A172 (cell line): ENCODE measurements at places on chromosomes 7 and 10. TPM values are rescaled to one million over a fixed set of nuclear protein-coding genes. Genes with fewer than 3 reads are reported as not detected.

Gene DPCD
- total RNA-seq = 83.0 and 92.8 TPM in 2 replicates

Gene CADPS2
- 3.4 and 3.7 TPM in 2 replicates for total RNA-seq

Gene CFAP69
- total RNA-seq = 2.1 and 5.1 TPM in 2 replicates

Gene FAM221A
- total RNA-seq = 14.2 and 16.6 TPM in 2 replicates

Gene OR2A5
- total RNA-seq = not detected in 2 replicates

Gene MCM10
- total RNA-seq = 33.6 and 34.4 TPM in 2 replicates

Gene NKX1-2
- 0.22 TPM in 1 of 2 replicates, not detected in the other for total RNA-seq

Gene TMEM270
- 0.52 and 1.7 TPM in 2 replicates for total RNA-seq

Gene GIMAP1
- total RNA-seq = not detected in 2 replicates

Gene LCOR
- 15.4 and 15.8 TPM in 2 replicates for total RNA-seq

DNA sequence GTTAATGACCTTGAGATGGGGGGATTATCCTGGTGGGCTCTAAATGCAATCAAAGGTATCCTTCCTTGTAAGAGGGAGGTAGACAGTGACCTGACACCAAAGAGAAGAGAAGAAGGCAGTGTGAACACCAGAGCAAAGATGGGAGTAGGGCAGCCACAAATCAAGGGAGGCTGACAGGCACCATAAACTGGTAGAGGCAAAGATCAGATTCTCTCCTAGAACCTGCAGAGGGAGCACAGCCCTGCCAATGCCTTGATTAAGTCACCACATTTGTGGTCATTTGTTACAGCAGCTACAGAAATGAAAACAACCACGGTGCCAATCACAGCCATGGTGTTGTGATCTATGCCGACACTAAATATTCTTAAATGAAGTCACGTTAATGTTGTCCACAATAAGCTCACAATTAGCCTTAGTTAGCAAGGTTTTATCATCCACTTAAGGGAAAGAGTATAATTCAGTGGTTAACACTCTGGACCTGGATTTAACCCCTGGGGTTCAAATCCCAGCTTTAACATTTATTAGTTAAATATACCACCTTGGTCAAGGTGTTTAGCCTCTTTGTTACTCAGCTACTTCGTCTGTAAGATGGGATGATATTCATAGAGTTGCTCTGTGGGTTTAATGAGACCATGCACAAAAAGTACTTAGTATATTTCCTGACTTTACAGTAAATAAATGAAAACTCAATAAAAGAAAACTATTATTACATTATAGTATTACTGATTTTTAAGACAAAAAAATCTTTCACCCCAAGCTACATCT is 70.8 kb downstream of the SGMS1 start:
- DNase-seq = peak; percentile 13

GRCh38 chr7:71770269-71770907 is 638.4 kb downstream of the GALNT17 start:
- DNase-seq = no peak

GRCh38 chr10:135601-136464 is 578 bp downstream of the ZMYND11 start:
- DNase-seq = peak; percentile 33

GRCh38 chr7:45414226-45414625 is 159.9 kb upstream of the ADCY1 start:
- no peak for DNase-seq

GRCh38 chr7:45710271-45711160 is 136.3 kb downstream of the ADCY1 start:
- no peak for DNase-seq

DNA sequence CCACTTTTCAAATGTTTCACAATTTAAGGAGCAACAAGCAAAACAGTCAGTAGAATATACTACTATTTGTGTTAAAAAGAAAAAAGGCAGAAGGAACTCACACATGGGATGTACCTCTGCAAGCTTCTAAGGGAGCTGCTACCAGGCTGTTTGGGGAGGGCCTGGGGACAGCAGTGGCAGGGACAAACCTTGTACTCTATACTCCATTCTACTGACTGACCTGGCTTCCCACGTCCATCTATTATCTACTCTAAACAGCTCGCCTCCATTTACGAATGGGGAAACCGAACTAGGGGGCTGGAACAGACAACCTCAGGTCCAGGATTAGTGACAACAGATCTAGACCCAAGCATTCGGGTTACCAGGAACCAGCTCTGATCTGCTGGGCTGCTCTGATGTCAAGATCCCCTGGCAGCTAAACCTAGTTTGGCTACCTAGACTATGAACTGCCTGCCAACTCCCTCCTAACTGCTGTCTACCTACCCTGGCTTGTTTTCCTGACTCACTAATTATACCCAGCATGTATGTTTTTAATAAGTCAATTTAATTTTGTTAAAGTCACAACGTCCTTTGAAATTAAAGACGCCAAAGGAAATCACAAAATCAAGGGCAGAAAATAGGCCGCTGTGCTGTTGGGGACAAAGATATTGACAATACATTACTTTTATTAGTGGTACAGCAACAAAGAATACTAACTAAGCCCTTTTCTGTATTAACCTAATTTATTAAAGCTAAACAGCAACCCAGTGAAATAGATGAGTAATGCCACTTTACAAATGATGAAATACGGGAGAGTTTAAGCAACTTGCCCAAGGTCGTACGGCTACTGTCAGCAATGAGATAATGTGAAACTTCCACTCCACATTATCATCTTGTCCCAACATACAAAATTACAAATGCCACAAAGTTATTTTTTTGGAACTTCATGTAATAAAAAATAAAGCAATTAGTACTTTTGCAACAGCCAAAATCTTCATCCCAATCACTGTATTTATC is 5.3 kb downstream of the PSAP start:
- DNase-seq = no peak

DNA sequence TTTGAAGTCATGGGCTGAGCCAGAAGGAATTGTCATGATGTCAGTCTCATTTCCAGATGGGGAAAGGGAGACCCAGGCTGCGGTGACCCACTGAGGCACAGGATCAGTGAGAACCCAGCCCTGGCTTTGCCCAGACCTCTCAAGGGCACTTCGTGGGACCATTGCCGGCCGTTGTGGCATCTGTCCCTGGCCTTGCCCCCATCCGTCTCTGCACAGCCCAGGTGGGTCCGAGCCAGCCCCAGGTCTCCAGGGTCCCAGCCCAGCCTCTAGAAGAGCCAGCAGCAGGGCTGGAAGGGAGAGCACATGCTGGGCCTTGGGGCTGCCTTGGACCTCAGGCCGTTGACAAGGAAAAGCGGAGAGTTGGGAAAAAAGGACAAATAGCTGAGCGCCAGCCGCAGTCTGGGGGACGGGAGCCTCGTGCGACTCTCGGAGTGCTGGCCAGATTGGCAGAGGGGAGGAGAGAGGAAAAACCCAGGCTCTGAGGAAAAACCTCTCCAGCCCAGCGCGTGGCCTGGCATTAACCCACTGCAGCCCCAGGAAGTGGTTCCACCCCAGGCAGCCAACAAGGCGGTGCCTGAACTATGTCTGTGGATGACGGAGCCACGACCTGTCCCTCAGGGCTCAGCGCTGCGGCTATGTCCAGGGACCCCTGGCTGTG is 30.2 kb downstream of the GRIFIN start:
- DNase-seq = no peak

DNA sequence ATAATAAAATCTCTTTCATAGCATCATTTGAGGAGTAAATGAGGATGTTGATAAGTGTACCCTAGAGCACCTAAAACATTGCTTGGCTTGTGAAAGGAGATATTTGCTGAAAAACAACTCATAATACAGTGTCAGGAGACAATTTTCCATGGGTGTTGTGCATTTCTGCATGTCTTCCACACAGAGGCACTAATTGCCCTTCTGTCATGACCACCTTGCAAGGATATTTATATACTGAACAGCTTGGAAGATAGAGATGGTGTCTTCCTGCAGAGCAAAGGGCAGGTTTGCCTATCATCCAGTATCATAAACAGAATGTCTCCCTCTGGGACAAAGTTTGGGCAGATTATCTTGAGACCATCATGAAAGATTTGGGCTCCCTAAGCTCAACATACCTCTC is 495.2 kb upstream of the LRRN3 start:
- DNase-seq = no peak

GRCh38 chr7:16419859-16420258 is 1.5 kb downstream of the CRPPA start:
- DNase-seq = no peak

DNA sequence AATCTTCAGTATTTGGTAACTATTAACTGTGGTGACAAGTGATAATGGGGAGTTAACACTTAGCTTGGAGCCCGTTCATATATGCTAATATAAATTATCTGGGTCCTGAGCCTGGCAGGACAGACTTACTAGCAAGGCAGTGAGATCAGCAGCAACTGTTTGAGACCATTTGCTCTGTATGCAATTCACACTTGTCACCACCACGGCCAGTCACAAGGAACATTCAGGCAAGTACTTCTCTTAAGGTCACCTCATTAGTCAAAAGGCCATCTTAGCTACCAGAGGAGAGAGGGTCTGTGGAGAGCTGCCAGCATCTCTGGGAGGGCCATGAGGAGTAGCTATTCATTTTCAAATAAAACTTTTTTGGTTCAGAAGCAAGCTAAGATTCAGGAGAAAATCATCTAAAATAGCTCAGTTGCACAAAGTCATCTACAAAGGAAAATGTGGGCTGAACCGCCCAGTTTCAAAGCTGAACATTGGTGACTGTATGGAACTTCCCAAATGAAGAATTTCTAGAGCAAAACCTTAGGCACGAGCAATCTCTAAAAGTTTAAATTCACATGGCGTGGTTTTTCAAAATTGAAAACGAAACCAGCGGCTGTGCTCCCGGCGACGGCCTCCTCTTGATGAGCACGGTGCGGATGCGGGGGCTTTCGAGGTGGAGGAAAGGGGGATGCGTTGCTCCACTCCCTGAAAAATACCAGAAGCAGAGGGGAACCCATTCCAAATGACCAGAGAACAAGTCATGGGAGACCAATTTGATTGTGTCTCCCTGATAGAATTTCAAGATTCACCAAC is 233.5 kb upstream of the MGMT start:
- no peak for DNase-seq

DNA sequence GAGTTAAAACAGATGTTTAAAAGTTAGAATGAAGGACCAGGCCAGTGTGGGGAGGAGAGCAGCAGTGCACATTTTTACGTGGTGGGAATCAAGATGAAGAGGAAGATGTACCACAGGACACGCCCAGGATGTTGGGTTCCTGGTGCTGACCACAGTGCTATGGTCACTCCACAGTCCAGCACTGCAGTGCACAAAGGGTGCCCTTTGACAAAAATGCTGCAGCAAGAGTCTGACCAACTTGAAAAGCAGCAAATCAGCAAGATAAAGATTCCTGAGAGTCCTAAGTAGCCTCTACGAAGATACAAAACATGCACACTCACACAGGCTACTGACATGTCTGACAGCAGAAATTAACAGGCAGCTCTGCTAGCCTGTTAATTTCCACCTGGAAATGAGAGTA is 107.1 kb downstream of the PIP4K2A start:
- peak; percentile 75 for DNase-seq
